ENCODE measurements at places on chromosomes 13 and 19. TPM values are rescaled to one million over a fixed set of nuclear protein-coding genes. Genes with fewer than 3 reads are reported as not detected.

FCHO1 gene
- 71.0 TPM for total RNA-seq

DNA sequence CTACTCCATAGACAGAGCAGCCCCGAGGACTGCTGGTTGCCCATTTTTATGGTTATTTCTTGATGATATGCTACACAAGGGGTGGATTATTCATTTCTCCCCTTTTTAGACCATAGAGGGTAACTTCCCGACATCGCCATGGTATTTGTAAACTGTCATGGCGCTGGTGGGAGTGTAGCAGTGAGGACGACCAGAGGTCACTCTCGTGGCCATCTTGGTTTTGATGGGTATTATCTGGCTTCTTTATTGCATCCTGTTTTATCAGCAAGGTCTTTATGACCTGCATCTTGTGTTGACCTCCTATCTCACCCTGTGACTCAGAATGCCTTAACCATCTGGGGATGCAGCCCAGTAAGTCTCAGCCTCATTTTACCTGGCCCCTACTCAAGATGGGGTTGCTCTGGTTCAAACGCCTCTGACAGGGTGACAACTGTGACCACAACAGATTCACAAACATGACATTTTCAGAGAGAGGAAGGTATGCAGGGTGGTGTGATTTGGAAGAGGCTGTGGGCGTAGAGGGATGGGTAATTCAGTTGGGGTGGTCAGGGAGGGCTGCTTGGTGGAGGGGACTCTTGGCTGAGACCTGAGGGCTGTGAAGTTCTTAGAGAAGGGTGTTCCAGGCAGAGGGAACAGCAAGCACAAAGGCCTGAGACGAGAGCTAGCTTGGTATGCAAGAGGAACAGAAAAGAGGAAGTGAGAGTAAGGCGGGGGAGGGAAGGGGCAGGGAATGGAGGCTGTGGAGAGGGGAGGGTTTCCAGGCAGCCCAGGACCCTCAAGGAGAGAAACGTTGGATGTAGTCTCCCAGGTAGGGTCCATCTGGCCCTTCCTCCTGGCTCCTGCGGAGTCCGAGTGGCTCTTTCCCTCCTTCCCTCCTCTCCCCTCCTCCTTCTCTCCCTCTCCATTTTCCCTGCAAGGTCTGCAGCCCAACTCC is 23.5 kb downstream of the FAM187B start:
- DNase-seq: no peak

GRCh38 chr19:14611051-14611450 is 28.2 kb downstream of the CLEC17A start:
- DNase-seq: no peak

DNA sequence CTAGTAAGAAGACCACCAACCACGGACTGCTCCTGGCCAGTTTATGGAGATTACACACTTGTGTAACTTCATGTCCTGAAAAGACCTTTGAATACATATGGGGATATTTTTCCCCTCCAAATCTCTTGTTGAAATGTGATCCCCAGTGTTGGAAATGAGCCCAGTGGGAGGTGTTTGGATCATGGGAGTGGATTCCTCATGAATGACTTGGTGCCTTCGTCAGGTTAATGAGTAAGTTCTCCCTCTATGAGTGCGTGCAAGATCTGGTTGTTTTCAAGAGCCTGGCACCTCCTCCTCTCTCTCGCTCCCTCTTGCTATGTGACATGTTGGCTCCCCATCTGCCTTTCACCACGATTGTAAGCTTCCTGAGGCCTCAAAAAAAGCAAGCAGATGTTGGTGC is 769.0 kb upstream of the SLITRK1 start:
- DNase-seq: no peak

DNA sequence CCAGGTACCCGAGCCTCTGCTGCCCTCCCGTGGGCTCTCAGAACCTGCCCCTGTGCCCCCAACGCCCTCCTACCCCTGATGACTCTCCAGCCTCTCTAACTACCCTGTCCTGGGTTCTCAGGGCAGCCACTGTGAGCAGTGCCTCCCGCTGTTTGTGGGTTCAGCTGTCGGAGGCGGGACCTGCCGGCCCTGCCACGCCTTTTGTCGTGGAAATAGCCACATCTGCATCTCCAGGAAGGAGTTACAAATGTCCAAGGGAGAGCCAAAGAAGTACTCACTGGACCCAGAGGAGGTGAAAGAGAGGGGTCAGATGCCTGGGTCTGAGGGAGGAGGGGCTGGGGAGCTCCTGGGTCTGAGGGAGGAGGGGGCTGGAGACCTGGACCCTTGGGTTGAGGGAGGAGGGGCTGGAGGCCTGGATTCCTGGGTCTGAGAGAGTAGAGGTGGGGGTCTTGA is 20.0 kb downstream of the CNFN start:
- no peak for DNase-seq

GRCh38 chr13:109913936-109914510 is 127.6 kb upstream of the IRS2 start:
- DNase-seq: no peak

DNA sequence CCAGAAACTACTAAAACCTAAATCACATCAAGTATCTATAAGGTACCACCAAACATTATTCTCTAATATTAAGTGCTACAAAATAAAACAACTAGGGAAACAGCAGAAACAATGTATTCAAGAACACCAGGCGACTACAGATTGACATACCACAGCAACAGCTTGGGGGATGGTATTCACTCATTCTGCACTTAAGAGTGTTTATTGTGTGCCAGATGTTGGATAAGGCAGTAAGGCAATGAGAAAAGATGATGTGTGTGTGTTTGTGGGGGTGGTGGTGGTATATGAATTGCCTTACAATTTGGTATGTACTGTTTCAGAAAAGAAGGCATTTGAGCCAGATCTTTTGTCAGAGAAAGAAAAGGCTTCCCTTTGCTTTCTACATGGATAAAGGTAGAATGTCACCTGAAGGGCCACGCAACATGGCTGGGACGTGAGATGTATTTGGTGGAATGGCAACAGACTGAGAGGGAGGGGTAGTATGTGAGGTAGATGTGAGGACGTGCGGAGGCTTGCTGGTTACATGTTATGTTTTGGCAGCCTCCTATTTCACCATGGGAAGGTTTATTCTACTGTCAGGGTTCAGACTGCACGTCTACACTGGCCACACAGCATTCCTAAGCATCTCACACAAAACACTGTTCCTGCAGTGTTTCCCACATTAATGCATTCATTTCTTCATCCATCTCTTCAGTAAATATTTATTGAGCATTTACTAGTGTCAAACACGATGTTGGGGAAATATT is 300.7 kb downstream of the KLF12 start:
- no peak for DNase-seq

GRCh38 chr13:109976206-109976997 is 190.0 kb upstream of the IRS2 start:
- no peak for DNase-seq

FNDC3A gene
- total RNA-seq: 39.0 TPM

DNA sequence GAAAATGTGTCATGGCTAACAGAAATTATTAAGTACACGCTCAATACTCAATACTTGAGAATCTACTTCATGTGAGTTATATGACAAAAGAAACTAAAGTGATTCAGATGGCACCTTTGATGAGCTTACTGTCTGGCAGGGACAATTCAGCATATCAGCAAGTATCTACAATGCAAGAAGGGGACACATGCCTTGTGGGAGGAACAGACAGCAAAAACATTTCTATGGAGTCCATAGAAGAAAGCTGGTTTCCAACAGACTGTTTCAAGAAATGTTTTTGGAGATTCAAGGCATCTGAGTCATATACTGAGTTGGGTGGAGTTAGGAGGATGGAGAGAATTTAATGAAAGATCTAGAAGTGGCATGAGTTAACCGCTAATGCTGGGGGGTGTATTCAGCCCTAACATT is 54.7 kb downstream of the MBNL2 start:
- no peak for DNase-seq

PLK5 gene
- not detected for total RNA-seq

ZNF433 gene
- 3.7 TPM for total RNA-seq

KLK5 gene
- total RNA-seq: not detected

DNA sequence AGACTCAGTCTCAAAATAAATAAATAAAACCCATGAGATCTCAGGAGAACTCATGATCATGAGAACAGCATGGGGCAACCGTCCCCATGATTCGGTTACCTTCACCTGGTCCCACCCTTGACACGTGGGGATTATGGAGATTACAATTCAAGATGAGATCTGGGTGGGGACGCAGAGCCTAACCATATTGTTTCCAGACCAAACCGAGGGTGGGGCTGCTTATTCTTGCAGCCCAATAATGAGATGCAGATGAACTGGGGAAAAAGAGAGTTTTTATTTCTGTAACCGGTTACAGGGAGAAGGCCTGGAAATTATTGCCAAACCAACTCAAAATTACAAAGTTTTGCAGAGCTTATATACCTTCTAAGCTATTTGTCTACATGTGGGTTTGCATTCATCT is 12.8 kb downstream of the TRAPPC2B start:
- DNase-seq: no peak
